Cerebellar cortex (tissue), 1 donor: ENCODE measurements at places on chromosomes 16 and 17.

DNA sequence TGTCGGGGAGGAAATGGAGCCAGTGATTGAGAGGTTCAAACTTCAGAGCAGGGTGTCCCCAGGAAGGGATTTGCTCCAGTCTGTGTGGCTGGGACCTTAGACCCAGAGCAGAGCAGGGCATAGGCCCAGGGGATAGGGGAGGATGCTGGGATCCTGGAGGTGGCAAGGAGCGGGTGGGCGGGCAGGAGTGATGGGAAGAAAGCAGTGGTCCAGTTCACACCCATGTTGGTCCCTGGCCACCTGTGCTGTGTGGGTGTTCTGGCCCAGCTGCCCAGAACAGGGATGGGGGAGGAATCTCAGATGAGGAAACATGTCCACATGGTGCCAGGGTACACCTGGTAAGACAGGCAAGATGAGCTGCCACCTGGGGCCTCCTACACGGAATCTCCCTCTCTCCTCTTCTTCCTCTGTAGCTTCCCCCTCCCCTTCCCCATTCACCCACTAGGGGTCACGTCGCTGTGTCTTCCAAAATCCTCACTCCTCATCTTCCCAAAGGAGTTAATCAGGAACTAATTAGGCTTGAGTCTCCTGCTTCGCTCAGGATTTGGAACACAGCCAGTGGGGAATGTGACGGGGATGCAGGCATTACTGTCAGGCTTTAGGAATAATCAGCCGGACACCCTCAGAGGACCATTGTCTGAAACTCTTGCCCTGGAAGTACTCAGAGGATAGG is 2.3 kb downstream of the BEAN1 start:
- no peak for DNase-seq

- DNase-seq: no peak
Measured at GRCh38 chr17:30323262-30323894, 10.5 kb downstream of the TMIGD1 start.

GRCh38 chr16:66175636-66176035 is 190.9 kb upstream of the CDH5 start:
- no peak for DNase-seq

GRCh38 chr17:4444782-4445473 is 11.2 kb downstream of the SPNS3 start:
- DNase-seq: peak; percentile 90

DNA sequence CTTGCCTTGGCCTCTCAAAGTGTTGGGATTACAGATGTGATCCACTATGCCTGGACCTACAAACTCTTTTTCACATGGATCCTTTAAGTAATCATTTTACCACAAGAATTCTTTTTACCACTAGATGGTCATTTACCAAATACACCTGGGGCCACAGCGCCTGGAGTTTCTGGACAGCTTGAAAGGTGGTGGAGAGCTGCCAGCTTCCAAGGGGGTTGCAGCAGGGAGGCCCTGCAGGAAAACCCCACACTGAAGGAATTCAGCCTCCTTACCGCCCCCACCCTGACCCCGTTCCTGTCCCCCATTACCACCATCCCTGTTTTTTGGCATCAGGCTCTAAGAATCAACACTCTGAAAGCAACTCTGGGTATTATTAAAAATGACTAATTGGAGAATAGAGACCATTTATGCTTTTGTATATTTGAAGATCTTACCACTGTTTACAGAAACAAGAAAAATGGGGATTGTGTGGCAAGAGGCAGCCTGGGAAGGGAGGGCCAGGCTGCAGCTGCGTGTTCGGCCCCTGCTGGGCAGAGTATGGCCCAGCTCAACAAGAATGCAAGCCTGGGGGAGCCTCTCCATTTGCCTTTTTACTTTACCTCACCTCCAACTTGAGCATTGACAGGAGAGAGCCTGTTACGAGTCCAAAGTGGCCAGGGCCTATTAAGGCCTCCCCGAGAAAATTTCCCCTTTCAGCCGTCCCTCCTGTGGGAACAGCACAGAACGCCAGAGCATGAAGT is 209.9 kb downstream of the ZFHX3 start:
- no peak for DNase-seq

GRCh38 chr16:27972500-27972899 is 91.0 kb downstream of the GSG1L start:
- peak; percentile 61 for DNase-seq

- no peak for DNase-seq
Measured at GRCh38 chr17:34246446-34246845, 8.6 kb upstream of the CCL2 start.

- DNase-seq: no peak
Measured at GRCh38 chr16:79069633-79070032, 530.9 kb downstream of the MAF start.

GRCh38 chr16:4328782-4329775 is 13.2 kb downstream of the GLIS2 start:
- peak; percentile 48 for DNase-seq

DNA sequence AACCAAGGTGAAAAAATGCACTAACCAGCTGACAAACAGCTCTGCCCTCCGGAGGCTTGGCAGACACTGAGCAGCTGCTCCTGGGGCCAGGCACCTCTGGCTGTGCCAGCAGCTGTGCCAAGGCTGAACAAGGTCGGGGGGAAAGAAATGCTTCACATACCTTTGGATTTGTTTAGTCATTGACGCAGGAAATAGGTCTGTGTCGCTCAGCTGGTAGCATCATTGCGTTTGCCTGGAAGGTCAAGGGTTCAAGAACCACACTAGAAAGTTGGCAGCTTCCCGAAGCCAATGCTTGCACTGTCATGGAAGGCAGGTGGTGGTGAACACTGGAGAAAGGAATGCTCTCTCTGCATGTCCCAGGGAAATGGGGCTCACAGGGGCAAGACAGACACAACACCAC is 63.5 kb downstream of the PCTP start:
- DNase-seq: no peak

DNA sequence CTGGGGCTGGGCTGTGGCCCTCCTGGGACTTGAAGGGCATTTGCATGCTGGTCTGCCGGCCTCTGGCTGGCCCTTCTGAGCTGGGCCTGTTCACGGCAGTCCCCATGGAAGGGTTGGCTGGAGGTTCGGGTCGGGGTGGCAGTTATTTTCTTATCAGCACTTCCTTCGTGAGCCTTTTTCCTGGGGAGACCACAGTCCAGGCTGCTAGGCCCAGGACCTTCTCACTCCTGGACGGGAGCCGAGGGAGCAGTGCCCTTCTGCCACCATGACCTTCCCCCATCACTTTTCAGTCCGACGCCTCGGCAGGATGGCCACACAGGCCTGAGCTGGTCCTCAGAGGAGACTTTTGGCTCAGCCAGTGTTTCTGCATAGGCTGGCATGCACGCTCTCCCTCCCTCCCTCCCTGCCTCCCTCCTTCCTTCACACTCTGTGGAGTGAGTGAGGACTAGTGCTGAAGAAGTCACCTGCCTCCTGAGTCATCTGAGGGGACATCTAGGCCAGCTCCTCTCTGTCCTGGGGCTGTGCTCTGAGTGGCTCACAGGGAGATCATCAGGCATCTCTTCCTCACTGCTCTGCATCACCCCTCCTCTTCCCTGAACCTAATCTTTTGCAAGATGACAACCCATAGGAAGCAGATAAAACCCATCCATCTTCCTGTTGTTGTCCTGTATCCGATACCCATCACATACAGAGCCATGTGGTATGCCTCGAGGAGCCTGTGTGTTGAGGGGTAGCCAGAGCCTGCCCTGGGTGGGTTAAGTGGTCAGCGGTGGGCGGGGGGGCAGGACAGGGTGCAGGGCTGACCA is 109.7 kb downstream of the RAP1GAP2 start:
- no peak for DNase-seq

DNA sequence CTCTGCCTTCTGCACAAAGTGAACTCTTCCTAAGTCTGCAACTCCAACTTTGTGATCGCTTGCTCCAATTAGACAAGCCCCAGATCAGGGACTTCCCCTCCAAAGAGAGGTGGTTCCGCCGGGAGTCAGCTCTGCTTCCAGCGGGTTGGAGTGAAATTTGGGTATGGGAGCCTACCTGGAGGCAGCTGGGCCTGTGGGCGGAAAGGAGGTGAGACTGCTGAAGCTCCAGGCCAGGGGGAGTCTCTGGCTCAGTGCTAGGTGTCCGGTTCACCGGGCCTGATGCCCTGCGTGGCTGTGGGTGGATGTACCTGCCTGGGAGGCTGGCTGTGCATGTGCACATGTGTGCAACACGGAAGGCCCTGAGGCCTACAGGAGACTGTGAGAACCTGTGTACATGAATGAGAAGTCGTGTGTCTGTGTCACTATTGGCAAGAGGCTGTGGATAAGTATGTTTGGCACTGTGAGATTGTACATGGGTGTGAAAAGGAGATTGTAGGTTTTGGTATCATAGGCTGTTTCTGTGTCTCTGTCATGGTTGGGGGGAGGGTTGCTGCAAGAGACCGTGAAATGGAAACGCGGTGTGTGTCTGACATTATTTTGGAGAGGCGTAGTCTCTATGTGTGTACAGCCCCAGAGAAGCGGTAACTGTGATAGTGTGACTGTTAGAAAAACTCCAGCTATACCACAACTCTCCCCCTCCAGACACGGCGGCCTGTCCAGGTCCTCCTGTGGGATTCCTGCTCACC is 4.2 kb downstream of the LHX1 start:
- peak; percentile 36 for DNase-seq

GRCh38 chr17:2030779-2031163 is 818 bp downstream of the DPH1 start:
- DNase-seq: no peak

DNA sequence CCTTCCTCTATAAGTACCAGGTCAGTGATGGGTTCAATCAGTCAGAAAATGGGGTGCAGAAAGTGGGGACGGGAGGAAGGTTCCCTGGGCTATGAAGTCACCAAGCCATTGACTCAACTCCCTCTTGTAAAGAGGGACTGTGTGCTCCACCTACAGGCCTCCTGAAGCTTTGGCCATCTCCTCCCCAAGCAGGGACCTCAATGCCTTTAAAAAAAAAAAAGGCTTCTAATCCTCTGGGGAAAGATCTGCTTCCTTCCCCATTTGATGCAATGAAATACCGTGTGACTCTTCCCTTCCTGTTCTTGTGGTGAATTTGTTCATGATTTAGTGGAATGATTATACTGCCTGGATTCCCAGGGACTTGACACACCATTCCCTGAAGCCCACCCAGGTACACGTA is 30.8 kb downstream of the VWA3A start:
- DNase-seq: no peak

- DNase-seq: no peak
Measured at GRCh38 chr17:81209141-81209540, 13.6 kb downstream of the CEP131 start.

DNA sequence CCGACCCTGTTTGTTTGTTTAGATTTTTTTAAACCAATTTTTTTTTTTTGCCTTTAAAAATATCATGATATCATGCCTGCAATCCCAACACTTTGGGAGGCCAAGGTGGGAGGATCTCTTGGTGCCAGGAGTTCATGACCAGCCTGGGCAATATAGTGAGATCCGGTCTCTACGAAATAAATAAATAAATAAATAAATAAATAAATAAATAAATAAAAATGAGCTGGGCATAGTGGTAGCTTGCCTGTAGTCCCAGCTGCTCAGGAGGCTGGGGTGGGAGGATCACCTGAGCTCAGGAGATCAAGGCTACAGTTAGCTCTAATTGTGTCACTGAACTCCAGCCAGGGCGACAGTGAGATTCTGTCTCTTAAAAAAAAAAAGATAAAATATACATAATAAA is 8.1 kb upstream of the IGF2BP1 start:
- DNase-seq: no peak

DNA sequence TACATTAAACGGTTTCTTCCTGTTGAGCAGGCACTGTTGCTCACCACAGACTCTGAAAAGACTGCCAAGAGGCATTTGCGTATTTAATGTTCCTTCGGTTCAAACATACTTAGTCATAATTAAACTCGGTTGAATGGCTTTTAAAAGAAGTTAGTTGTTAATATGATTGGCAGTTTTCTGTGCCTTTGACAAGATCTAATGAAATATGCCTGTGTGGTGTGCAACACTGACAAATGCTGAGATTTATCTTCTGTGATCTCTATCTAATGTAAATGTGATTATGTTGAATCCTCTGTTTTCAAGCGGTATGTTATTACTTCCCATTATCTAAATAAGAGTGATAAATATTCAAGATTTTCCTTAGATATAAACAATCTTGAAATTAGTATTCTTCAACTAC is 1046.6 kb downstream of the CDH8 start:
- no peak for DNase-seq

- DNase-seq: no peak
Measured at GRCh38 chr16:48420437-48420836, 35.2 kb upstream of the SIAH1 start.

GRCh38 chr17:69654981-69655855 is 240.7 kb downstream of the MAP2K6 start:
- DNase-seq: no peak

- DNase-seq: no peak
Measured at GRCh38 chr16:56013962-56014552, 138.9 kb upstream of the CES5A start.

GRCh38 chr16:47956916-47957315 is 198.9 kb downstream of the ABCC12 start:
- DNase-seq: peak; percentile 3

- no peak for DNase-seq
Measured at GRCh38 chr16:86545481-86545880, 9.6 kb downstream of the MTHFSD start.

DNA sequence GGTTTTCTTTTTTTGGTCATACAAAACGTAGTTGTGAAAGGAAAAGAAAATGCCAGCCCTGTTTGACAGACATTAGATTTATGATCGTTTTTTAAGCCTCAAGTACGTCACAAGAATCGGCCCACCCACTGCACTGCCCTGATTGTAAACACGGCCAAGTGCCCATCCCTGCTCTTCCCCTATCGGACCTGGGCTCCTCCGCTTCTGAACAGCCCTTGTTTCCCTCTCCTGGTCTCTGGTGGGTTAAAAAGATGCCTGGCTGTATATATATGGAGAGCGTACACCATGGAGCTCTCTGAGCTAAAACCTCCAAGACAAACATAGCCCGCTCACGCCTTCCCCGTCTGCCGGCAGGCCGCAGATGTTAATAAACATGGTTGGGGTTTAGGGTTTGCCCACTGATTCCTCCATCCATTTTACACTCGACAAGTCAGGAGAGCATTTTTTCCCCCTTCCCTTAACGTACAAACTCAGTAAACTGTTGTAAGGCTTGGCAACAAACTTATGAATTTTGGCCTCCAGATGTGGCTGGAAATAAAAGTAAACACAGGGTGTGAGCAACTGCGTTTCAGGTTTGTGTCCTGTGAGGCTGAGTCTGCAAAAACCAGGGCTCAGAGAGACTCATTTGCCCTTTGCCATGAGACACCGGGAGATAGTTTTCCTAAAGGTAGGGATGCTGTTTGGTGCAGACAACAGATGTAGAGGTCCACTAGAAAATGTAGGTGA is 325.9 kb downstream of the SOX9 start:
- no peak for DNase-seq

DNA sequence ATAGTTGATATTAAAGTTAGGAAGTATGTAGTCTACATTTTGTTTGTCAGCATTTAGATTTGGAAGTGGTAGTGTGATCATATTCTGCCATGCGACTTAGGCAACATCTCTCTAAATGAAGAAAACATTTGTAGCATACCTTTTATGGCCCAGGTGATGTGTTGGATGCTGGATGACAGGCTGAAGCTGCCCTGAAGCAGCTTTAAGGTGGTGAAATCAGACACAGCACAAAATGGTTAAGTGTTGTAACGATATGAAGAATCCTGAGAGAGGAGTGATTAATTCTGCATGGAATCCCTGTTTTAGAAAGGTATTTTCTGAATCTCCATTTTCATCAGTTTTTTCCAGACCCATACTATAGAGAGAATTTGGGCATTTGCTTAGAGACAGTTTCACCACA is 28.3 kb downstream of the AATF start:
- no peak for DNase-seq
